ENCODE measurements at places on chromosomes 16 and 17.

DNA sequence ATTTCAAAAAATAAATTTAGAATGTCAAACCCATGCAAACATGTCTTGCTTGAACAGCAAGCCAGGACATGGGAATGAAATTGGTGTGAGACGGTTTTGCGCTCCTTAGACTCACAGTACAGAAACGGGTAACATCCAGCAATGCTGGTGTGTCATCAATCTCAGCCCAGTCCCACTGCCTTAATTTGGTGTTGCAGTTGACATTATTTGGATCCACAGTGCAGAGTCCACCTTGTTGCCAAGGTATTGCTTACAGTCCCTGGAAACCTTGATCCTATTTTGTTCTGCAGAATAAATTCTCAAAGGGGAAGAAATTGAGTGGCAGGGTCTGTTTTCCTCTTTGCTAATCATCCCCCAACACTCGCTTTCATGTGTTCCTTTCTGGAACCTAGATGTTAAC lies 311.6 kb upstream of the MON1B start:
- no peak for DNase-seq

DNA sequence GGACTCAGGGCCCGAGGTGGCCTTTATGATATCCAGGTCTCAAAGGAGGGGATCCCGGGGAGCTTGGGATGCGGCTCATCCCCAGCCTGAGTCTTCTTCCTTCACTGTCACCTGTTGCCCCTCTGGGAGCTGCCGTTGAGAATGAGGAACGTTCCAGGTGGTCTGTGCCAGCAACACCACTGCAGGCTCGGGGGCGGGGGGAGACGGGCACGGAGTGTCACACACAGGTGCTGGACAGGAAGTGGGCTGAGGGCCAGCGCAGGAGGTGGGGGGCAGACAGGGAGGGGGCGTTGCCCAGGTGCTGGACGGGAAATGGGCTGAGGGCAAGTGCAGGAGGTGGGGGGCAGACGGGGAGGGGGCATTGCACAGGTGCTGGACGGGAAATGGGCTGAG lies 28.2 kb downstream of the METRNL start:
- no peak for DNase-seq

- no peak for DNase-seq
Observed at GRCh38 chr17:51703361-51704341, 443.3 kb downstream of the UTP18 start.

- DNase-seq, result no peak
Observed at GRCh38 chr17:77507111-77507885, 366.5 kb downstream of the SEC14L1 start.

DNA sequence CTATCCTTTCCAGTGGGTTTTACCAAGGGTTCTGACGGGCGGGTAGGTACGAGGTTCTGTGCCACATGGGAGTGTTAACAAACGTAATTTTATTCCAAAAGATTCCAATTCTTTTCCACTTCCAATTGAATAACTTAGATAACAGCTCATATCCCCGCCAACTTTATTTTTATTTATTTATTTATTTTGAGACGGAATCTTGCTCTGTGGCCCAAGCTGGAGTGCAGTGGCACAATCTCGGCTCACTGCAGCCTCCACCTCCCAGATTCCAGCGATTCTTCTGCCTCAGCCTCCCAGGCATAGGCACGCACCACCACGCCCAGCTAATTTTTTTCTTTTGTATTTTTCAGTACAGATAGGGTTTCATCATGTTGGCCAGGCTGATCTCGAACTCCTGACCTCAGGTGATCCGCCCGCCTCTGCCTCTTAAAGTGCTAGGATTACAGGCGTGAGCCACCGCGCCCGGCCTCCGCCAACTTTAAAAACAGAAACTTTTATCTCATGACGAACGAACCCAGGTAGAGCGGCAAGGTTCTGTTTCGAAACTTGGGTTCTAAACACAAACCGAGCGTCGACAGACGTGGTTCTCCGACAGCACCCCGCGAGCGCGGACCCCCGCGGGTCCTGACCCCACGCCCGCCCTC lies 613 bp downstream of the ECI1 start:
- DNase-seq, result no peak

- no peak for DNase-seq
Observed at GRCh38 chr16:54928411-54929089, 2.1 kb upstream of the IRX5 start.

DNA sequence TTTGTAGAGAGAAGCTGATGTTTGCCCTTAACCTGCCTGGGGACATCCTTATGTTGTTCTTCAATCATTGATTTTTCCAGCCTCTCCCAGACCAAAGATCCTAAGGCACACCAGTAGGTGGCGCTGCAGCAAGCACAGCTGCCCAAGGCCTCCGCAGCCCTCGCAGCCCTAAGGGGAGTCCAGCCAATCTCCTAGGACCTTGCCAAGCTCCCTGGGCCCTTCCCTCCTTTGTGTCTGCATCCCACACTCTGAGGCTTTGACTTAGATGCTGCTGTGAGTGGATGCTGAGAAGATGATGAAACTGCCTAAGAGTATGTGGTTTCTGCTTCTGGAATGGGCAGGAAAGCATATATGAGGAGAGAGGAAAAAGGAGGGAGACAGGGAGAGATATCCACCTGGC lies 47.1 kb downstream of the SPACA3 start:
- no peak for DNase-seq

All from cortex of kidney (tissue), 1 donor.